Activated gamma-delta T cell (primary cell): ENCODE measurements at places on chromosomes 3 and 15.
A peak's percentile ranks its signal among the peaks of the same experiment; 100 is the strongest.

DNA sequence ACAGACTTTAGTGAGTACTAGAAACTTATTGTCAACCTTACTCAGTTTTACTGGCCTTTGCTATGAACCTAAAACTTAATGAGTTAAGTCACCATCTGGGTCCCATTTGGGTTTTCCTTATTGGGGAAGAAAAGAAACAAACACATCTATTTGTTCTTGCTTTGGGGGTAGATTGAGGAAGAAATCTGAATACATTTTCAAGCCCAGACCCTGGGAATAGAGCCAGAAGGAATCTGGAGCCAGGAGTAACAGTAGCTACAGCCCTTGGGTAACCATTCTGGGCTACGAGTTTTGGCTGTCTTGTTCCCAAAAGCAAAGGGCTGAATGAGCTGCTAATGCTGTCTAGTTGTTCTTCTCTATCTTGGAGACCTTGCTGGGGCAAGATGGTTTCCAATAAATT is 16.5 kb downstream of the SLC12A1 start:
- DNase-seq = no peak

DNA sequence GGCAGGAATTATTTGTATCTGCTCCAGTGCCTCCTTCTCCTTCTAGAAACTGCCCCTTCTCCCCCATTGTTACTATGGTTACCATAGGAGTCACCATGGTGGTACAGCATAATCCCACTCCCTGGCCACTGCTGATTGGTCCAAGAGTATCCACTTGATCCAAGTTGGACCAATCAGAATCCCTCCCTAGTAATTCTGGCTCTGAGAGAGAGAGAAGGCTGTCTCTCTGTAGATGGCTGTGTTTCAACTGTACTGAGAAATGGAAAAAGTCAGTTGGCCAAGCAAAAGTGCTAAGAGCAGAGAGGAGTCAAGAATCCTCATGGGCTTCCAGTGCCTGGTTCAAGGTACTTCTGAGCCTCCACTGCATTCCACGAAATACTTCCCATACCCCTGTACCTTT is 120.6 kb upstream of the SPATA12 start:
- no peak for DNase-seq

- no peak for DNase-seq
Observed at GRCh38 chr15:39700375-39700700, 82.3 kb downstream of the FSIP1 start.

GRCh38 chr15:62449638-62450037 is 284.6 kb upstream of the C2CD4B start:
- DNase-seq = no peak

DNA sequence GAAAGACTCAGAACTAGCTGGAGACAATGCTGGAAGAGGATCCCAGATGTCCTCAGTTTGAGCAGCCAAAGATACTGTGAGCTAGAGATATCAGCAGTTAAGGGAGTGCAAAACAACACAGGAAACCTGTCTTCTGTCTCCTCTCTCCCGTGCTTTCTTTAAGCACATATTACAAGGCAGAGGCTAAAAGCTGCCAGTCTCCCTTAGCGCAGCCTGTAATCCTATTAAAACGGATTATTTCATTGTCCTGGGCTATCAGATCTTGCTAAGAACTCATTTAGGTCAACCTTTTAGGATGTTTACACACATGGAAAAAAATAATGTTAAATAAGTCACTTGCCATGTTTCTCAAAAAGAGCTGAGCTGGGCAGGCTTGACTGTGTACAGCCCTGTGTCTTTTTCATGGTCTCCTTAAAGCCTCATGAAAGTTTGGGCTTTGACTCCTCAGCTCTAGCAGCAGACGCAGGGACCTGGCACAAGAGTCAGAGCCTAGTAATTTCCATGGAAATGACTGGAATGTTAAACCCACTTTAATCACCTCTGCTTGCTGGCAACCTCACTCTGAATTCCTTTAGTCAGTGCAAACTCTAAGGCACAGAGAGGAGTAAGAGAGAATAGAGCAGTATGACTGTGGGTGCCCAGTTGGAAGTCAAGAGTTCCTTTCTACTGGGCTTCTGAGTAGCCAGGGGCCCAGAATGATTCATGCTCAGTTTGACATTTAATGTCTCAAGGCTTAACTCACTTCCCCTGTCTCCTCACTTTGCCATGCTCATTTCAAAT is 491.9 kb downstream of the NTRK3 start:
- no peak for DNase-seq

DNA sequence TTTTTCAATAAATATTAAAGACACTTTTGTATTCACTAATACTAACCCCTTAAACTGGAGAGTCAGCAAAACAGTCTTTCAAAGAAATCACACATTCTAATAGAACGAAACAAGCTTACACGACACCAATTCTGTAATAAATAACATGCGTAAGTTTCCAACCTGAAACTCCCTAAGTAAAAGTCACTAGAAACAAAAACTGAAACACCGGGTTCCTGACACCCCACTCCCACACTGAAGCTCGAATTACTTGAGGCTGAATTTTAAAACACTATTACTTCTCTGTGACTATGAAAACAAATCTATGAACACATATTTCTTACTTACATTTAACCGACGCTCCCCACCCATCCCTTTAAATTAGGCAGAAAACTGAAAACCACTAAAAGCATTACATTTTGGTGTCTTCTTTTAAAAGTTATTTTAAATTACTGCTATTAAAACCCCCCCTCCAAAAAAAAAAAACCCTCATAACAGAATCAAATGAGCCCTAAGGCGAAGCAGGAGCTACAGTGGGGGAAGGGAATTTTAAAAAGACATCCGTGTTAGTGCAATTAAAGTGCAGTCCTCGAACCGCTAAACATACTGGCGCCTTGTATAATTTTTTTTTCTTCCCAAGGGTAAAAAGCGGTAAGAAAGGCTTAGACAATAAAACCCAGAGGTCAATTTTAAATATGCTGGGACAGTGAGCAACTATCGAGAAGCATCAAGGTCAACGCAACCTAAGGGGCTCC is 878 bp downstream of the SPPL2A start:
- no peak for DNase-seq

DNA sequence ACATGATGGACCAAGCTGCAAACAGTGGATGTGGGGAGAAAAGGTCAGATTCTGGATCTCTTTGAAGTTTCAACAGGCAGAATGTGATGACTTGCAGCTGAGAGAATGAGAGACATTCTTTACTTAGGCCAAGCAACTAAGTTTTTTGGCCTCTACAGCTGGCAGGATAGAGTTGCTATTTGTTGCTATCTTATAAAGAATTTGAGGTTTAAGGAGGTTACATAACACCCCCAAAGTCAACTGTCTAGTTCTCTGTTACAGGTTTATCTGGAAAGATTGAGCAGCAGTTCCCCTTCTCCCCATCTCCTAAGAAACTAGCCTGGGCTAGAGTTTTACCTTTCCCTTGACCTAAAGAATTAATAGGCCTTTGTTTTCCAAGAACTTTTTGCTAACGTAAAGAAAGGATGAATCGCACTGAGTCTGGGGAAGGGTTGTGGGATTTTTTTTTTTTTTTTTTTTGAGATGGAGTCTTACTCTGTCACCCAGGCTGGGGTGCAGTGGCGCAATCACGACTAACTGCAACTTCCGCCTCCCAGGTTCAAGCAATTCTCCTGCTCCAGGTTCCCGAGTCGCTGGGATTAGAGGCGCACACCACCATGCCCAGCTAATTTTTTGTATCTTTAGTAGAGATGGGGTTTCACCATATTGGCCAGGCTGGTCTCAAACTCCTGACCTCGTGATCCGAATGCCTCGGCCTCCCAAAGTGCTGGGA is 26.6 kb upstream of the SLMAP start:
- DNase-seq = no peak

- DNase-seq = no peak
Observed at GRCh38 chr15:99347574-99347973, 96.3 kb downstream of the LRRC28 start.

DNA sequence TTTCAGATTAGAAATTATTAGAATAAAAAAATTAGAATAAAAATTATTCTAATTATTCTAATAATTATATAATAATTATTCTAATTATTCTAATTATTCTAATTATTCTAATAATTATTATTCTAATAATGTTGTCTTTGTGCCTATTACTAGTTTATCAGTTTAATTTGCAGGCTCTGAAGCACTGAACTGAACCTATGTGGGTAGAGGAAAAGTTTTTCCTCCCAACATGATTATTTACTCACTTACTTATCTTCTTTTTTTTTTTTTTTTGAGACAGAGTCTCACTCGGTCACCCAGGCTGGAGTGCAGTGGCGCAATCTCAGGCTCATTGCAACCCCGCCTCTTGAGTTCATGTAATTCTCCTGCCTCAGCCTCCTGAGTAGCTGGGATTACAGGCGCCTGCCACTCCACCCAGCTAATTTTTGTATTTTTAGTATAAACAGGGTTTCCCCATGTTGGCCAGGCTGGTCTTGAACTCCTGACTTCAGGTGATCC is 39.7 kb upstream of the C15orf39 start:
- DNase-seq = no peak

DNA sequence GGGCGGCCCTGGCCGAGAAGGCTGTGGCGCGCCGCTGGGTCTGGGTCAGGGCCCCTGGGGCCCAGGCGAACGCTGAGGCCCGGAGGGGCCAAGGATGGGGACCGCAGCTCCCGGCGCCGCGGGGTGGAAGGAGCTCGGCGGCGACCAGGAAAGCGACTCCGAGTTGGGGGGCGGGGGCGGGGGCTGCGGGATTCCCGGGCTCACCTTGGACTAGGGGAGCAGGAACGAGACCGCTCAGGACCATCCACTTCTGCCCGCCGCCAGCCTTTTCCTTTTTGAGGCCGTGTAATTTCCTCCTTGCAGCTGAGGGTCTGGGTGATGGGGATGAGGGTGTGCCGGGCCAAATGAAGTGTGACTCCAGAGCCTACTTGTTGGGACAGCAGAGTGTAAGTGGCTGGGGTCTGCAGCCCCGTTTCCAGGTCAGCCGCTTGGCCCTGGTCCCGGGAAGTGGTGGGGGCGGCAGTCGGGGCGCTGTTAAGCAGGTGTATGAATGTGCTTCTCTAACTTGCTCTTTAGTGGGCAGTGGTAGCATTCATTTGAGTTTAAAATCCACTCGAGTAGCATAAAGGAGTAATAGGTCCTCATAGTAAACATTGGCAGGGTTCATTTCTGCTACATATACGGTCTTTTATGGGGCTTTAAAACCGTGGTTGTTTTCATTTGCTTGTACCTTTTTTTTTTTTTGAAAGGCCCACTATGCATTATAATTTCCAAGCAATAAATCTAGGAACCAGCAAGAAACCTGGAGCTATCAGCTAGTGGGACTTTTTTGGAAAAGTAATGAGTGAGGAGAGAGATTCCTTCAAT is 717 bp downstream of the PXK start:
- peak; percentile 8 for DNase-seq

GRCh38 chr15:83605111-83605945 is 48.6 kb upstream of the ADAMTSL3 start:
- DNase-seq = no peak

DNA sequence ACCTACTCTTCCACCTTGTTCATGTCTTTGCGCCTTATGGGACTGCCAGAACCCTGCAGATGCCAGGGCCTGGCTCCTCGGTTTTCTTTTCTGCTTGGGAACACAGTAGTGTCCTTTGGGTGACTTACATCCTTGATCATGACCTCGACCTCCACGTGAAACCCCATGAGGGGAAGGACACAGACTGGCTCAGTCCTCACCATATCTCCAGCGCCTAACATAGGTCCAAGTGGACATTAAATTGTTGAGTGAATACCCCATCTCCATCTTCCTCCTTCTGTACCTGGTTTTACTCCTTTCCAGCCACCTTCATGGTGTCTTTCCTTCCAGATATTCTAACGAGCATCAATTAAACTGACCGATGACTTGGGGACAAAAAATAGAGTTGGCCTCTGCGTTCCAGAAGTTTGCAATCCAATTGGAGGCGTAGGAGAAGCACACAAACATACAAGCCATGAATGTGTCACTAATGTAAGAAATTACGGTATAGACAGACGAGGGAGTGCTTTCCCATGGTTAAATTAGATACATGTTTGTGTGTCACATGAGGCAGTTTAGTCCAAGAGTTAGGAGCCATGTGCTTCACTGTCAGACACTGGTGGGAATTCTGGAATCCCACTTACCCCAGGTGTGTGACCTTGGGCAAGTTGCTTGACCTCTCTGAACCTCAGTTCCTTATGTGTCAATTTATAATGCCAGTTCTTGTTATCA is 907 bp upstream of the HERC1 start:
- no peak for DNase-seq

- no peak for DNase-seq
Observed at GRCh38 chr3:118501152-118501551, 533.5 kb downstream of the IGSF11 start.

DNA sequence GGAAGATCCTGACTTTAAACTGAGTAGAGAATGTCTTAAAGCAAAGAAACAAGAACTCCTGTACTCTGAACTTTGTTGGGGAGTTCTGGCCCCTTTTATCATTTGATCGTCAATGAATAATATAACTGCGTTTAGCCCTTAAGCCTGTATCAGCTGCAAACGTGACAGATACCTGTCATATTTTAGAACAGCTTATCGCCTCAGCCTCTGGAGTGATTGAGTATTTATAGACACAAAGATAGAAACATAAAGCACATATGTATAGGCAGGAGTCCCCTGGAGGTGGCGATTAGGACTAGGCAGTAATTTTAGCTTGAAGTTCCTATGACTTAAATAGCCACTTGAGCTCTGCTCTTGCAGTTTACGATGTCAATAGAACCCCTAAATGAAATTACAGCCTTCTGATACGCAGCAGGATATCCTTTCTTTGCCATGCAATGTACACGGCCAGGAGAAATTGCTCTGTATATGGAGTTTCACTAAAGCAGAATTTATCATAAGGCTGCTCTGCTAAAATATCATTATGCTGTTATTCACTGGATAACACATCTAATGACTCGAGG is 321.8 kb downstream of the TIGIT start:
- DNase-seq = no peak

DNA sequence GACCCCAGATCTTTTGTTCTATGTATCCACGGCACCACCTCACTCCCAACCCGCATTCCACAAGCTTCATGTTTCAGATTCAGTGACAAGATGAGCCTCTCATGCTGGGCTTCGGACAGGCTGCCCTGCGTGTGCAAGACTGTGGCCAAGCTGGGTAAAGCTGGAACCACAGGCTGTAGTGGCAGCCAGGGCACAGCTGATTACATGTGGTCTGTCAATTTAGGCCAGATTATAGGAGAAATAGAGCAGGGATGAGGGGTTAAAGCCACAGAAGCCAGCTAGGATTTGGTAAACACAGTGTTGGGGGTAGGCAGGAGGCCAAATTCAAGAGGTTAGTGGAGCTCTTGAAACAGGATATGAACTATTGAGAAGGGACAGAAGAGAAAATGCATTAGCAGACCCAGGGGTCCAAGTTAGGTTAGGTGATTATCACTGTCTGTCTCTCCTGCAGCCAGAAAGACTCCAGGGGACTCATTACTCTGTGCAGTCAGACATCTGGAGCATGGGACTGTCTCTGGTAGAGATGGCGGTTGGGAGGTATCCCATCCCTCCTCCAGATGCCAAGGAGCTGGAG is 12.9 kb downstream of the SNAPC5 start:
- DNase-seq = no peak

- DNase-seq = no peak
Observed at GRCh38 chr3:108088697-108089096, 2.1 kb downstream of the CD47 start.

- DNase-seq = no peak
Observed at GRCh38 chr3:59606638-59607266, 556.9 kb upstream of the CFAP20DC start.
